ENCODE measurements at places on chromosomes 7 and 10.

GRCh38 chr10:482051-482501 is 207.4 kb downstream of the DIP2C start:
- no peak for DNase-seq

- no peak for DNase-seq
Observed at GRCh38 chr10:74960670-74961069, 134.3 kb downstream of the KAT6B start.

DNA sequence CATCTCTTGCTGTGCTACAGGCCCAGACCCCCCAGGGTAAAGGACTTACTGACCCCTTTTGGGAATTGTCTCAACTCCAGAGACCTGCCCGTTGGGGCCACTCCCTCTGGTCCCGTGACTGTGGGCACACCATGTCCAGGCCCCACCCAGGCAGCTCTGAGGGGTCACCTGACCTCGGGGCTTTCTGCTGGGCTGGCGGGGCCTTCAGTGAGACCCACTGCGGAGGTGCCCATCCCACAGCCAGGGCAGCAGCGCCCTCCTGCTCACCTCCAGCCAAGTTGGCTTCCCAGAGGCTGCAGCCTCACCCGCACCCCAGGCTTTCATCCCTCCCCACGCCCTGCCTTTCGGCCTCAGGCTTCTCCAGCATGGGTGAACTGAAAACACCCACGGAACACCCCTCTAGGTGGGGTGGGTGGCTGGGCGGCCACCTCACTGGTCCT is 147.2 kb downstream of the DNAJB6 start:
- DNase-seq: no peak

DNA sequence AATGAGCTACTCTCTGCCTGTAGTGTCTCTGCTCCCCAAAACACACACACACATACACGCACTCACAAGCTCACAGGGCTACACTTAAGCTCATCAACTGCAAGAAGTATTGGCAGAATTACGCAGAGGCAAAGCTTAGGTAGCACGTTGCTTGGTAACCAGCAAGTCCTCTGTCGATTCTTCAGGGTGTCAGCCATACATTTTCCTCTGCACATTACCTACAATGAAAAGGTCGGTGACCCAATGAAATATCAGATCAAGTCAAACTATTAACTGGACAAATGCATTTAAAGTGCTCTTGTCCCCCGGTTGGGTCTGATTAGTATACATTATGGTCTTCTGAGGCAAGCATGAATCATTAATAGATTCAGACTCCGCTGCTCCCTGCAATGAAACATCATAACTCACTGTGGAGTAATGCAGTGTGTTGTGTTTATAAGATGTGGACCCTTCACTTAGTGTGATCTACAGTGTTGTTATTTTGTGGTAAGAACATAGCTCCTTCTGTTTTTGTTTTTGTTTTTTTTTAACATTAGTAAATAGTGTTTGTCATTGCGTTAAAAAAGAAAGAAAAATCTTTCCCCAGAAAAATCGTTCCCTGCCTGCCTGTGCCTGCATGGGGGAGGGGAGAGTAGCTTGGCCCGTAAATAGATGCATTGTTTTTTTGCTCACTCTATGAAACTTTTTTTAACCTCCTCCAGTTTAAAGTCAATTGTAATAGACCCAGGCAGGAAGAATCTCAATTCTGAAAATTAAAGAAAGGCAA is 325.5 kb downstream of the SFMBT2 start:
- no peak for DNase-seq

GRCh38 chr7:22549667-22550513 is 49.9 kb upstream of the STEAP1B start:
- DNase-seq: no peak

GRCh38 chr10:46220187-46220586 is 66.6 kb upstream of the ANTXRL start:
- no peak for DNase-seq

DNA sequence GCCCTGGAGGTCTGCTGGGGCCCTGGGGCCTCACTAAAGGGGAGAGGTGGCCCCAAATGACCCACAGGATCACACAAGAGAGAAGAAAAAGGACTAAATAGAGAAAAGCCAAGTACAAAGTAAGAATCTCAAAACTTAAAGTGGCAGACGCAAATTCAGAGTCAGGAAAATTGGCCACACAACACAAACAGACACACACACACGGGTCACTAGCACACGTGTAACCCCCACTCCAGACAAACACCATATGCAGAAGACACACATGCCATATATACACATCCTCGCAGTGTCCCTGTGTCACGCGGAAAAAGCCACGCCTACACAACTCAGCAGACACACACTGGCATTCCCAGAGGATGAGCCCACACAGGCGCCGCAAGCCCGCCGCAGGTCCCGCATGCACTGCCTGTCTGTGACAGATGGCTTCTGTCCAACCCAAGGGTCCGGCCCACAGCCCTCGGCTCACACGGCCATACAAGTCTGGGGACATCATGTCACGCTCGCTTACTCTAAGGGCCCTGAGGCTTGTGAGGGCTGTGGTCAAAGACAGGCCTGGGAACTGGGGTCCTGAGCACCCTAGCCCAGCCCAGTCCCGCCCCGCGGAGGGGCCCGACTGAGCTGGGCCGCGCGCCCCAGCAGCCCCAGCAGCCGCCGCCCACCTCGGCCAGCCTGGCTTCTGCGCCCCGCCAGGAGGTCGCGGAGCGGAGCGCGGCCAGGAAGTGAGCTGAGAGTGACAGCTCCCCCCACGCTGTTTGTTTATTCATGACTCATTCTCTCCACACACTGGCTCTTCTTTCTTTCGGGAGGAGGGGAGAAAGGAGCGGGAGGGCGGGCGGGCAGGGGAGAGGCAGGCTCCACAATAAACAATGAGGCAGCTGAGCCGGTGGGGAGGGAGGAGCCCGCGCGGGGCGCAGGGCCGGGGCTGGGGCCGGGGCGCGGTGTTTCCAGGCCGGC is 95.5 kb upstream of the ZMIZ1 start:
- DNase-seq: peak; percentile 61

DNA sequence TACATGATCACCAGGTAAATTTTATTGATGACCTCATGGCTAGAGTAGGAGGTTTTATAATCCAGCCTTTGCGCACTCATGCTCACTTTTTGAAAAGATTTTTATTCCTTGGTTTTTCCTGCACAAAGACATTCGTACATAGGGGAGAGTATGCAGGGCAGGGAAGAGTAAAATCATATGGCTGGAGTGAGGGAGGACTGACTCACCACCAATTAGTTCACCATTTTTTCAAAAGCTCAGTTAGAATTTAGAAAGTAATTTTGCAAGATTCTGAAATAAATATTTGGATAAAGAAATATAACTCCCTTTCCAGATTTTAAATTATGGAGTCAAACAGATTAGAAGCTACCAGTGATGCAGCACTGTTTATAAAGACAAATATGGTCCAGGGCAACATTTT is 111.9 kb downstream of the SEMA3D start:
- no peak for DNase-seq

GRCh38 chr10:91589015-91589657 is 43.7 kb downstream of the PPP1R3C start:
- peak; percentile 80 for DNase-seq

- no peak for DNase-seq
Observed at GRCh38 chr10:112230325-112230988, 46.9 kb upstream of the GPAM start.

DNA sequence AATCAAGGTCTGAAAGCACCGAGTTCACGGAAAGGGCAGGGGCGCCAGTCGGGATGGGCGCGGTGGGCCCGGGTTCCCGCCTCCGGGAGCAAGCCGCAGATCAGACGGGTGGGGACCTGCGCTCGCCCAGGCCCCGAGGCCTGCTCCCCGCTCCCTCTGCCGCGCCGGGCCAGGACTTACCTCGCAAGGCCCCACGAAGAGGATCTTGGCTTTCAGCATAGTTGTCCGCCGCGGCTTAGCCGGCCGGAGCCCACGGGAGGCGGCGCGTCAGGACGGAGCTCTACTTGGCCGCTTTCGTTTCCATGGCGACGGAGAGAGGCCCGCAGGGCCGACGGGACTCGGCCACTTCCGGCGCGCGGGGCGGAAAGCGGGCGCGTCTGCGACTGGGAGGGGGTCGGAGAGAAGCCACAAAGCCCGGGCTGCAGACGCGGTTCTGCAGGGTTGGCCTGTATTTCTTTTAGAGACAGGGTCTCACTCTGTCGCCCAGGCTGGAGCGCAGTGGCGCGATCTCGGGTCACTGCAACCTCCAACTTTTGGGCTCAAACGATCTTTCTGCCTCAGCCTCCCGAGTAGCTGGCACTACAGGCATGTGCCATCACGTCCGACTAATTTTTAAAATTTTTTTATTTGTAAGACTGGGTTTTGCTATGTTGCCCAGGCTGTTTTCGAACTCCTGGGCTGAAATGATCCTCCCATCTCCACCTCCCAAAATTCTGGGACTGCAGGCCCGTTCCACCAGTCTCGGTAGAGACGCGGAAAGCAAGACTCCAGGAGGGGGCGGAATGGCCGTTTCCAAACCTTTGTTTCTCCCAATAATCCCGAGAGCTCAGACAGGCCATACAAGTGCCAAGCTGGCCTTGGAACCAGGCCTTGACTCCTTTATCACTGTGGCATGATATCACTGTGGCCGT is at the start of gene IFT22:
Gene IFT22 (minus strand): TSS at position 322 of the 911 bp plus-strand sequence. CDS start 103 bp downstream, at position 219.
- peak; percentile 55 for DNase-seq

GRCh38 chr10:24174014-24174413 is 34.9 kb upstream of the KIAA1217 start:
- no peak for DNase-seq

- DNase-seq: no peak
Observed at GRCh38 chr7:96921231-96921630, 84.1 kb upstream of the DLX6 start.

- no peak for DNase-seq
Observed at GRCh38 chr7:81776948-81777630, 7.2 kb upstream of the HGF start.

DNA sequence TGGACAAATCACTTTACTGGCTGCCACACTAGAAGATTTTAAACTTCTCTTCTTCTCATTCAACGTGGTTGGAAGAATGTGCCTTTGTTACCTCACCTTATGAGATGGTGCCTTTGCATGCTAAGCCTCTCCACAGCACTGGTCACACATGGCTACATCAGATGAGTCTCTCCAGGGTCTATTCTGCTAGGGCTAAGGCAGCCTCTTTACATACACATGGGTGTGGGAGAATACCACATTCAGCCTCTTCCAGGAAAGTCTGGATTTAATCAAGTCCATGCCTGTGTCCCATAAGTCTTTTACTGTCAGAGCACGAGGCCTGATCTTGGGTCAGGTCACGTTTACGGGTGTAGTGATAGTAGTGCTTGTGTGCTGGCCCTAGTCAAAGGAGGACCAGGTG is 701.5 kb downstream of the SORCS3 start:
- DNase-seq: no peak

GRCh38 chr7:2049782-2050510 is 182.8 kb downstream of the MAD1L1 start:
- no peak for DNase-seq

DNA sequence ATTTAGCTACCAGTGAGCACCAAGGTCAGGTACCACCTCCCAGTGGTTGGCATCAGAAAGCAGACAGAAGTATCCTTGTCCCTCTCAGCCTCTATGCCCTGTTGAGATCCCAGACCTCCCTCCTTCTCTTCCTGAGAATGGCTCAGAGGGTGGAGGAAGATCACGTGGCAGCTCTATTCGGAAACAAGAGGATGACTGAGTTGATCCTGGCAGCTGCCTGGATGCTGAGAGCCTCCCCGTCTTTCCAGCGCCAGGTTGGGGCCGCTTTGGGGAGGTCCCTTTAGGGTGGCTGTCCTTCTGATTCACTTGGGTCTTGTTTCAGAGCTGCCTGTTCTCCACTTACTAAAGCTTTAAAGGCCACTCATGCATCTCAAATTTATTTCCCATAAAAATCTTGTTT is 36.9 kb upstream of the NPFFR1 start:
- DNase-seq: no peak

DNA sequence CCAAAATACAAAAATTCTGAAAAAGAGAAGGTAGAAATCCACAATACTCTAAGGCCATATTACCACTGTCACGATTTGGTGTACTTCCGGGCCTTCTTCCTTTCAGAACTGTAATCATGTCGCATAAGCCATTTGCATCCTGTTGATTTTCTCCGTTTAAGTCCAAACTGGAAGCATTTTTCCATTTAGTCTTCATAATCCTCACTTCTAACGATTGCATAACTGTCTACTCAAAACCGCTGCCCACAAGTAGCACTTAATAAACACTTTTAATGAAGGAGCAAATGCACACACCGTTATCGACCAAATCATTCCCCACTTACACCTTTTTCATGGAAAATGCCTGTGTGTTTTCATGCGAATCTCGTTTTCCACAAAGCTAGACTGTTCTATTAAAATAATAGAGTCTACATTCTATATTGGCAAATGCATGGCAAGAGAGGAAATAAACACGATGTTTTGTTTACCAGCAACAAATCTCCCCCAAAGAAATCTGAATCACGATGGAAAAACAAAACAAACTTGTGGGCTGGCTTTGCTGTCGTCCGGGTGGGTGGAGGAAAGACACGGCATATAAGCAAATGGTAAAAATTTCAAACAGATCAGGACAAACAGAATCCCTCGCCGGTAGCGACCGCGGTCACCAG is 1.0 kb downstream of the ATE1 start:
- no peak for DNase-seq

DNA sequence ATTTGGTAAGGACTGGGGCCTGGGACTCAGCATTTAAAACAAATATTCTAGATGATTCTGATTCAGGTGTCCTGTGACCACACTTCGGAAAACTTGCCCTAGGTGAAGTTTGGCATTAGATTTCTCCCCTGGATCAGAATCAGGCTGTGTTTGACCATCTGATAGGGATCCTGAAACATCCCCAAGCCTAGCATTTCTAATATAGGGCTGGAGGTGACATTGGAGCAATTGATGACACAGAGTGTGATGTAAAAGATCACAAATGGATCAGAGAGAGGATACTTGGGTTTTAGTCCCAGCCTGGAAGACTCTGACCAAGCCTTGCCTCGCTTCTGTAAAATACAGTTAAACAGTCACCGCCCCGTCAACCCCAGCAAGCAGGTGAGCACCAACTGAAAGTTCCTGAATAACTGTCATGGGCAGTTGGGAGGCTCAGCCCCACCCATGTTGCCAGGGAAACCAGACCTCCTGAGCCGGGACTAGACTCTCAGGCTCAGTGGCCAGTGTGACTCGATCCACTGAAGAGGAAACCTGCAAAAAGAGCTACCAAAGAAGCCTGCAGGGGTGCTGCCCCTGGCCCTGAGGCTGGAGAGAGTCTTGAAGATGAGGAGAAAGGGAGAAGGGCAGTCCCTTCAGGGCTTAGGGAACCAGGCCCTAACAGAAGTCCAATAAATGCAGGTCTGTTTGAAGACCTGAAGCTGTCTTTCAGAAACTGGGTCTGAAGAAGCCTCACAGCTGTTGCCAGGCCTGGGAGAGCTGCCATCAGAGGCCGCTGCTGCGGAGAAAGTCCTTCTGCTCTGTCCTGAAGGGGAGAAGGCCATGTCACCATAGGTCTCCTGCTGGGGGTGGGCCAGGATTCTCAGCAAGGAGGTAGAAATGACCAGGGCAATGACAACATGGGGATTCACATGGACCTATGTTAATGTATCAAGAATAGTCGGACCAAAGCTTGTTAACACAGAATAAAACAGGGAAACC is 126.1 kb upstream of the KCNMA1 start:
- no peak for DNase-seq

DNA sequence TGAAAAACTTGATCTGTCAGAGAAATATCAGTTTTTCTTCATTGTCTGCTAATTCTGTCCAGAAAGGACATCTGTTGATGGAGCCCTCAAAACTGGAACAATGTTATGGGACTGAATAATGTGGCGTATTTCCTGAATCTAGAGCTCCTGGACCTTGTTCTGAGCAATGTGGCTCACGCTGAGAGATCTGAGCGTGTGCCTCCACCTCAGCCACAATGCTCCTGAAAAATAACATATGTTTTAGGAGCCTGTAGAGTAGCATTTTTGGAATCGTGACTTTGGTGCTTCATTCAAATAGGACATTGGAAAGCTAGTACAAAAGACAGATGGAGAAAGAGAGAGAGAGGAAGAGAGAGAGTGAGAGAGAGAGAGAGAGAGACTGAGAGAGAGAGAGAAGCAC is 110.3 kb downstream of the BMPER start:
- no peak for DNase-seq
